ENCODE measurements at places on chromosomes 11 and 22.

- no peak for DNase-seq
These were observed 35.1 kb downstream of the WT1 start for GRCh38 chr11:32400196-32400595.

- DNase-seq: no peak
These were observed 17.3 kb downstream of the PIK3IP1 start for GRCh38 chr22:31275018-31275417.

GRCh38 chr22:26642465-26643417 is 14.6 kb upstream of the MIAT start:
- no peak for DNase-seq

DNA sequence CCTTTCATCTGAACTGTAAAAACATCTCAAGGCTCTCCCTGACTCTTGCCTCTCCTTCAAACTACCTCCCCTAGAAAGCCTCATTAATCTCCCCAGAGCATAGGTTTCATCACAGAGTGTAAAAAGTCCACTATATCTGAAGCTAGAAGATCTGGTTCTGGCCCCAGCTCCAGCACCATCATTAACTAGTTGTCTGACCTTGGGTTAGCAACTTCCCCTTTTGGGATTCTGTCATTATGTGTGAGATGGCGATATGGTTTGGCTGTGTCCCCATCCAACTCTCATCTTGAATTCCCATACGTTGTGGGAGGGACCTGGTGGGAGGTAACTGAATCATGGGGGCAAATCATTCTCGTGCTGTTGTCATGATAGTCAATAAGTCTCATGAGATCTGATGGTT is 97.3 kb downstream of the KCNC1 start:
- DNase-seq: no peak

DNA sequence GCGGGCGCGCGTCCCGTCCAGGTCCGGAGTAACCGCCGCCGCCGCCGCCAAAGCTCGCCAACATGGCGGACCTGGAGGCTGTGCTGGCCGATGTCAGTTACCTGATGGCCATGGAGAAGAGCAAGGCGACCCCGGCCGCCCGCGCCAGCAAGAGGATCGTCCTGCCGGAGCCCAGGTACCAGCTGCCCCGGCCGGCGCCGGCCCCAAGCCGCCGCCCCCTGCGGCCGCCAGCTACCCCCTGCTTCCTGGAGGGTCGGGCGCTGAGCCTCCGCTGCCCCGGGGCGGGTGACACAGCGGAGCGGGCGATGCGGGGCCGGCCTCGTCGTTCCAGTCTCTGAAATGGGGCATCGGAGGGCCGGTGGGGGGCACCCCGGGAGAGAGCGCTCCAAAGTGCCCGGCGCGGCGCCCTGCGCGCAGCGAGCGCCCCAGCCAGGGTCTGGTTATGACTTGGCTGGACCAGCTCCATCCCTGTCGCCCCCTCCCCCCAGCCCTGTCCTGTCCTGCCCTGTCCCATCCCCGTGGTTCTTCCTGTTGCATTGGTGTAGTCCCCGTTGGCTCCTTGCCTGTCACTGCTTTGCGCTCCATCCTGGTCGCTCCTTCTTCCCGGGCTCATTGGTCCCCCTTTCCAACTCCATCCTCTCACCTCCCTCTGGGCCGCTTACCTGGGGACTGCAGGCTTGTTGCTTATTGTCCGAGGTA is 653 bp downstream of the GRK3 start:
- DNase-seq: peak; percentile 18

DNA sequence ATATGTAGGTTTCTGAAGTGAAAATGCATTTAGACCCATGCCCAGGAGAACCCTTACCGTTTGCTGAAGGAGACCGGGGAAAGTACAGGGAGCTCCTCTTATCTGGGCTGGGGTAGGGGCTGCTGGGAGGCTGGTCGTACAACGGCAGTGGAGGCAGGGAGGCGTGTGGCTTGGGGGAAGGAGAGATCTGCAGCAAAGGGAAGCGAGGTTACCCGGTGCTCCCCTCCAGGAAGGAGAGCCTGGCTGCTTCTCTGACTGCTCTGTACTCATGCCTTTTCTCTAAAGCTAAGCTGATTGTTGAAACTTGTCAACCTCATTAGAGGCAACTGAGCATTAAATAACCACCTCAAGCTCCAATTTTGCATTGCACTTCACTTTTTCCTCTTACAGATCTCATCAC is 27.2 kb downstream of the ATG16L2 start:
- DNase-seq: no peak

DNA sequence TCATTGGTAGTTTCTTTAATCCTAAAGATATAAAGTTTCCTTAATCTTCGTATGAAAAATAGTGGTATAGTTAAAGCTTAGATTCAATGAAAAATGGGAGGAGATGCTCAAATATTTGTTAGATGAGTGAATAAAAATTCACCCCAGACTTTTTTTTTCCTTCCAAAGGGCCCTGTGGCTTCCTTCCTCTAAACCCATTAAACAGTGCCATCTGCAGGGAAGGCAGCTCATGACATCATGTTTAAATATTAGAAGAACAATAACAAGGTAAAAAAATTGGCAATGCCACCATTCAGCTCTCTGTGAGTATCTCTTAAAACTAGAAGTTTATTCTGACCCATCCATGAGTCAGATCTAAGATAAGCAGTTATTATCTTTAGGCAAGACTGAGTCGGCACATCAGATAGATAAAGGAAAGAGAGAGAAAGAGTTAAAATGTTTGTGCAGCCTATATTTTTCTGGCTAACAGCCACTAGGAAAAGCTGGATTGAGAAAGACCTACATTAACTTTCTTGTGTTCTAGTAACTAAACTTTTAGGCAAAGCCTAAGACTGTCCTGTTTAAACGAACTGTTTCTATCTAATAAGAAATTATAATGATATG is 19.1 kb upstream of the OOSP1 start:
- peak; percentile 42 for DNase-seq

GRCh38 chr11:120128392-120129119 is 9.4 kb downstream of the TRIM29 start:
- no peak for DNase-seq

- DNase-seq: no peak
These were observed 10.1 kb downstream of the GTPBP1 start for GRCh38 chr22:38715852-38716251.

- no peak for DNase-seq
These were observed 30.8 kb upstream of the PICK1 start for GRCh38 chr22:38026130-38027111.

DNA sequence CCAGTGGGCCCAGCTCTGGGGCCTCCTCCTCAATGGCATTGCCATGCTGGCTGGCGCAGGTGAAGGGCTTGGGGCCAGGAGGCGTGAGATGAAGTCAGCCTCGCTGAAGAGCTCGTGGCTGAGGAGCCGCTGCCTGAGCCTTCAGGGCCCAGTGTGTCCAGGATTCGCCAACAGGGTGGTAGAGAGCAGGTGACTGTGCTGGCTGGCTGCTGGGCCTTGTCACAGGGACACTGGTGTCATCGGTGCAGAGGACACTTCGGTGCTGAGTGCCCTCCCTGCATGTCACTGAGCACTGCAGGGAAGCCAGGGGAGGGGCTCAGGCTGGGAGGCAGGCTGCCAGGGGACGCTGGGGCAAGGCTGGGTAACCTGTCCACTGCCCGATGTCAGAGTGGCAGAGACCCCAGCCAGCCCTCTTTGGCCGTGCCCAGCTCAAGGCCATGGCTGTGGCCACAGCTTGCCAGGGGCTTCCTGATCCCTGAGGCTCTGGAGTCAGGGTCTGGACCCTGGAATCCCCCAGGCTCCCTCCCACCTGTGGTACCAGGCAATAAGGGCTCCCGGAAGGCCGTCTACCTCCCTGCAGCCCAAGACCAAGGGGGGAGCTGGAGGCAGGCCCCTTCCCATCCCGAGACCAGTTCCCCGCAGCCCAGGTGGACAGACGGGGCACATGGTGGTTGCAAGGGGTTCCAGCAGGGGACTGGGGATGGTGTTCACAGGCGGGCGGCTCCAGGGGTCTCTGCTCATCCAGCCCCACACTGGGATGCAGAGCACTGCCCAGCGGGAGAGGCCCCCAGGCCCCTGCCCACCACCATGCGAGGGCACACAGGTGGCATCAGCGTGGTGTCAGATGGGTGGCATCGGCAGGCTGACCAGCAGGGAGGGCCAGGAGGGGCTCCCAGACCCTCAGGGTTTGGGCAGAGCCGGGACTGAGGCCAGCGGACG is 63.9 kb downstream of the ARFGAP3 start:
- DNase-seq: no peak

DNA sequence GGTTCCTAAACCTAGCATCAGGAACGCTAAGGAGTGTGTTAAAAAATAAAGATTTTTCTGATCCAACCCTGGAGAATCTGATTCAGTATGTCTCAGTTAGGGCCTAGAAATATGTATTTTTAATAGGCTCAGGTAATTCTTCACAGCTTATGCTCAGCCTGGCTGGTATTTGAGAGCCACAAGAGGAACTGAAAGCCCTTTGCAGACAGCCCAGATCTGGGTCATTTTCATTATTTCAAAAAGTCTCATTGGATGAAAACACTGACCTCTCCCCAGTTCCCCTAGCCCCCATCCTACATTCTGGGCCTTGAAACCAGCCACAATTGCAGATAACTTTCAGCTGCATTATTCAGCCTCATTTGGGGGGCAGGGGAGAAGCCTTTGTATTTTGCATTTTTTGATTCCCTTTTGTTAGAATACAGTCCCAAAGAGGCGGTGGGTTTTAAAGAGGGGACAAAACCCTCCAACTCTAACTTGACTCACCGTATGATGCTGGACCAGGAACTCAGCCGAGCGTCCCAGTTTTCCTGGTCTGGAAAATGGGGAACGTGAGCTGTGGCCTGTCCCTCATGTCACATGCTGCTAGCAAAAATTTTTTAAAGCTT is 66.0 kb upstream of the LARGE1 start:
- no peak for DNase-seq

- no peak for DNase-seq
These were observed 103.8 kb downstream of the MORC2 start for GRCh38 chr22:30864441-30865420.

- no peak for DNase-seq
These were observed 21.0 kb downstream of the PPIL2 start for GRCh38 chr22:21686634-21687393.

GRCh38 chr11:45463541-45463940 is 177.4 kb upstream of the SYT13 start:
- no peak for DNase-seq

GRCh38 chr11:57359896-57360690 is 20.9 kb downstream of the PRG3 start:
- DNase-seq: no peak

DNA sequence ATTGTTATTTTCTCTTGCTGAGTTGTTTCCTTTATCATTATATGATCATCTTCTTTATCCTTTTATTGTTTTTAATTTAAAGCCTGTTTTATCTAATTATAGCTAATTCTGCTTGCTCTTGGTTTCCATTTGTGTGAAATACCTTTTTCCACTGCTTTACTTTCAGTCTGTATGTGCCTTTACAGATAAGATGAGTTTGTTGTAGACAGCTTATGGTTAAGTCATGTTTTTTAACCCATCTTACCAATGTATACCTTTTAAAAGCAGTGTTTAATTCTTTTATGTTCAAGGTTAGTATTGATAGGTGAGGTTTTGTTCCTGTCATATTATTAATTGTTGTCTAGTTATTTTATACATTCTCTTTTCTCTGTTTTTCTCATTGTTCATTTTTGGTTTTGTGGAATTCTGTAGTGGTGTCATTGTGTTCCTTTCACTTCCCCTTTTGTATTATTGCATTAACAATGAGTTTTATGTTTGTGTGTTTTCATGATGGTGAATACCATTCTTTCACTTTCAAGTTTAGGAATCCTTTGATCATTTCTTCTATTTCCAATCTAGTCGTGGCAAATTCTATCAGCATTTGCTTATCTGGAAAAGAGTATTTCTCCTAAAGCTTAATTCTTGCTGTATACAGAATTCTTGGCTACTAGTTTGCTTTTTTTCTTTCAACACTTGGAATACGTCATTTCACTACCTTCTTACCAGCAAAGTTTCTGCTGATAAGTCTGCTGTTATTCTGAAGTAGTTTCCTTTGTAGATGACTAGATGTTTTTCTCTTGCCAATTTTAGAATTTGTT is 21.8 kb downstream of the OR5AN1 start:
- no peak for DNase-seq

DNA sequence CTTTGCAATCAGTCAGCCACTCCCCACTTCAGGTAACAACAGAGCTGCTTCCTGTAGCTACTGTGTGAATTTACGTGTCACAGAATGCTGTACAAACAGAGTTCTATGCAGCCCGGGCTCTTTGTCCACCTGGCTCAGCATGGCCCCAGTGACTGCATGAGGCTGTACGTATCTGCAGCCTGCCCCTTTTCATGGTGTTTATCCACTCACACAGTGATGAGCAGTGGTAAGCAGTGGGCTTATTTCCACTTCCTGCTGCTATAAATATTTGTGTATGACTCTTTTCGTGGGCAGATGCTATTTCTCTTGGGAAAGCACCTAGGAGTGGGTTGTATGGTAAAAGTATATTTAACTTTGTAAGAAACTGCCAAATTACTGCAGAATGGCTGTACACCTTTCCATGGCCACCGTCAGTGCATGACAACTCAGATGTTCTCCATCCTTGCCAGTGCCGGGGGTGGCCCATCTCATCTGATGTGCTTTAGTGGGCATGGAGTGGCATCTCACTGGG is 43.3 kb downstream of the MYEOV start:
- DNase-seq: peak; percentile 40

- no peak for DNase-seq
These were observed 18.0 kb downstream of the TOLLIP start for GRCh38 chr11:1291295-1292017.

DNA sequence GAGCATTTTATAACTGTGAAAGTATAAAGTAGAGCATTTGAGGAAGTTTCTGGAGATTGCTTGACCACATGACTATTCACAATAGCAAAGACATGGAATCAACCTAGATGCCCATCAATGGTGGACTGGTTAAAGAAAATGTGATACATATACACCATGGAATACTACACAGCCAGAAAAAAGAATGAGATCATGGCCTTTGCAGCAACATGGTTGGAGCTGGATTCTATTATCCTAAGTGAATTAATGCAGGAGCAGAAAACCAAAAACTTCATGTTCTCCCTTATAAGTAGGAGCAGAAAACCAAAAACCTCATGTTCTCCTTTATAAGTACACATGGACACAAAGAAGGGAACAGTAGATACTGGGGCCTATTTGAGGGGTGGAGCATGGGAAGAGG is 30.3 kb downstream of the UVRAG start:
- no peak for DNase-seq

DNA sequence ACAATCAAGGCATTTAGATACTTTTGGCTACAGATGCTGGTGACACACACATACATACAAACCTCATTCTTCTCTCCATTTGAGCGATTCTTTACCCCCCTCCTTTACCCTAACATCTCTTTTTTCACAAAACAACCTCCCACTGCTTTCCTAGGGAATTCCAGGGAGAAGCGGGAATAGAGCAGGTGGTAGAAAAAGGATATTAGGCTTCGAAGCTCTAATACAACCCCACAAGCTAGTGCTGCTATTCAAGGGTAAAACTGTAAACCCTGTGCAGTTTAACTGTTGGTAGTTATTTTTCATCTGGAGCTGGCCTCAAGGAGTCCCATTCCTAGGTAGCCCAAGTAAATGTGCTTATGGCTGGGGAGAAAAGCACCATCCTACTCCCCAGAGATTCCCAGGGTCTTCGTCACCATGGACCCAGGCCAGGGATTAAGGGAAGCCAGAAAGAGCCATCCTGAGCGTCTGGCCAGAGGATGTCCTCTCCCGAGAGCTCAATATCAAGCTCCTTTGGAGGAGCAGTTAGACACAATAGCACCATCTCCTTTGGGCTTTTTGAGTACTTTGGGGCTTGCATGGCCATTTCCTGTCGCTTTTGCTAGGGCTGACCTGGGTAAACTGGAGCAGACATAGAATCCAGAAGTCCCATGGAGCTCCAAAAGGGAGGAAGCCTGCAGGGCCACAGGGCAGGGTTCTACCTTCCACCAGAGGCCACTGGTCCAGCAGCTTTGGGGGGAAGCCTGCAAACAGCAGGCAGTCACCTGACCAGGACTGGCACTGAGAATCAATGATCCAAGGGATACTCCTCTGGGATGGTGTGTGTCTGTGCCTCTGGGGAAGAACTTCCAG is 3.1 kb downstream of the MAML2 start:
- peak; percentile 48 for DNase-seq

Measured in fibroblast of skin of back (primary cell).